ENCODE measurements at places on chromosomes 2 and 18. TPM values are rescaled to one million over a fixed set of nuclear protein-coding genes. Genes with fewer than 3 reads are reported as not detected.

The PAIP2B gene
- 2.3 TPM for total RNA-seq

DNA sequence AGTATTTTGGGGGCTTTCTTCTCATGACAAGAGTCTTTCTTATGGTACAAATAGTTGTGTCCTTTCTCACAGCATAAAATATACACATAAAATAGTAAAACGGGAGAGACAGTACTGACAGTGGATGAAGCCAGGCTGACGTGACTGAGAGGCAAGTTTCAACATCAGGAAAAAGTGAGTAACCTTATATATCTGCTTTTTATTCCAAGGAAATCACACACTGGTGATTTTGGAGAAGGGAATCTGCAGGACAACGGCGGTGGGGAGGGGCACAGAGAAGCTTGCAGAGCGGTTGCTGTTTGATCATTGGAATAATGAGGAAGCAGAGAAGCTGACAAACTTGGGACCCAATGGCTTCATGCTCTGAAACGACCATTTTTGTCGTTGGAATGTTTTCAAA, 130.6 kb upstream of the ZNF236 start:
- DNase-seq: no peak

The IL36B gene
- total RNA-seq: not detected

- DNase-seq: no peak
Observed at GRCh38 chr2:101823859-101824258, 126.4 kb downstream of the MAP4K4 start.

- no peak for DNase-seq
Observed at GRCh38 chr2:119679526-119679837, 481 bp downstream of the TMEM177 start.

- no peak for DNase-seq
Observed at GRCh38 chr2:52936029-52936428, 831.6 kb upstream of the CHAC2 start.

DNA sequence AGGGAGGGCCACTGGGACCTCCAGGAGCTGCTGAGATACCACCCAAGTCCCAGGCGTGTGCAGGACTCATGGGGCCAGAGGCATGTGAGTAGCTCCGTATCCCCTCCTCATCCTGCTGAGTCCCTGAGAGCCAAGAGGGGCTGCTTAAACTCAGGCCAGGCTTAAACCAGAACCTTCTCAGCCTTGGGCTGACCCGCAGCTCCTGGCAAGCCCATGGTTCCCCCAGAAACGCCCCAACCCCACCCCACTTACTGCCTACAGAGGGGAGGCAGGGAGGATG, 2.5 kb upstream of the NMUR1 start:
- DNase-seq: no peak

- DNase-seq: no peak
Observed at GRCh38 chr2:128374001-128374710, 55.5 kb upstream of the HS6ST1 start.

DNA sequence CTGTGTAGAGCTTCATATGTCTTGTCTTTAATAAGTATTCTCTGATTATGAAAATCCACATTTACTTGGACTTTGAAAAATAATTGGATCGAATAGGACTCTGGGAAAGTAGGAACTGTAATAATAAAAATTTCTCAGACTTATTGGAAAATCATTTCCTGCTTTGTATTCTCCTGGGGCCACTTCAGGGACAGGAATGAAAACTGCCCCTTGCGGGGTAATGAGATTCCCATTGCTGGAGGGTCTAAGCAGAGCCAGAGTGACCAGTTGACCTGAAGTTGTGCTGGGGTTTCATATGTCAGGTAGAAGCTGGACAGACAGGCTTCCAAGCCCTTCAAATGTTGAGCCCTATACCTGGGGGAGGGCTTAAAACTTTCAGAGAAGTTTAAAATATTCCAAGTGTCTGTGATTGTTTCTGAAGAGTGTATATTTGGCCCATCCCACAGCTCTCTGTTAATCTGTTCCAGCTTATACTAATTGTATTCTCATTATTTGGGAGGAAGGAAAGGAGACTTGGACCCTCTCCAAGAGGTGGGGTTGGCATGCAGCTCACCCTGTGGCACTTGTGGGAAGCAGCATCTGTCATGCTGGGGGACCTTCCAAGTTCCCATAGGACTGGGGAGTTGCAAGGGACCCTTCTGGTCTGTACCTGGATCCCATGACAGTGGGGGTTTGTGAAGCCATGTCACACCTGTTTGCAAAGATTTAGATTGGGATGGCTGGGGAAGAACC, 268.7 kb upstream of the ATP5MC3 start:
- no peak for DNase-seq

GRCh38 chr2:109143214-109144187, 14.5 kb downstream of the SH3RF3 start:
- peak; percentile 57 for DNase-seq

GRCh38 chr2:26530240-26530540, 52.3 kb upstream of the OTOF start:
- no peak for DNase-seq

The NFU1 gene
- 22.2 TPM for total RNA-seq

GRCh38 chr2:55451699-55452098, 32.0 kb upstream of the CCDC88A start:
- DNase-seq: no peak

GRCh38 chr18:73093687-73094250, 226.0 kb upstream of the NETO1 start:
- no peak for DNase-seq

DNA sequence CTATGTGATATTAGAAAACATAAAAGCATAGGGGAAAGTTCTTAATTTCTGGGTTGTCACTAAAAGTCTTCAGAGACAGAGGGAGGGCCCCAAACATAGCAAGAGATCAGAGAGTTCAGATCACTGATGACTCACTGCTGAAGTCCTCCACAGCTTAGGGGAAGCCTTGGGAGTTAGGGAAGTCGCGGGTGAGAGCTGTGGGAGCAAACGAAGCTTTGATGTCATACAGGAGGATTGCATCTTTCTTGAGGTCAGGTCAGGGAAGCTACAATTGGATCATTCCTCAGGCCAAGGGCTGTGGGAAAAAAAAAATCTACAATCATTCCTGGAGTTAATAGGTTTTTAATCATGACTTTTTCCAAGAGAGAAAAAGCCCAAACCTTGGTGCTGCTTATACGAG, 96.2 kb downstream of the COPS8 start:
- no peak for DNase-seq

The SPATA3 gene
- not detected for total RNA-seq

DNA sequence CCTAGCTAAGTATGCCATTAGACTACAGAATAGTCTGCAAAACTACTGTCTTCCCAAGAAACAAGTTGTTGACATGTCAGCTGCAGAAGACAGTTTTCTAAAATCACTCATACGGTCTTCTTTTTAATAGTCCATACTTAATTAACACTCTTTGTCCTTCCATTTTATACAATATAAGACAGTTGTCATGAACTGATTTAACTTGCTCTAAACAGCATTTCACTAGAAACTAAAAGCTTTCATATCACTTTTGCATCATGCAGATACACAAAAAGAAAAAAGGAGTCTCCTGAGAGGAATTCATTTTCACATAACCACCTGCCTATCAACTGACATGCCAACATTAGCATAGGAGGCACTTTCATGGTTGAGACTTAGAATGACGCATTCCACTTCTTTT, 1159.6 kb upstream of the CHAC2 start:
- no peak for DNase-seq

The ARHGEF33 gene
- not detected for total RNA-seq

DNA sequence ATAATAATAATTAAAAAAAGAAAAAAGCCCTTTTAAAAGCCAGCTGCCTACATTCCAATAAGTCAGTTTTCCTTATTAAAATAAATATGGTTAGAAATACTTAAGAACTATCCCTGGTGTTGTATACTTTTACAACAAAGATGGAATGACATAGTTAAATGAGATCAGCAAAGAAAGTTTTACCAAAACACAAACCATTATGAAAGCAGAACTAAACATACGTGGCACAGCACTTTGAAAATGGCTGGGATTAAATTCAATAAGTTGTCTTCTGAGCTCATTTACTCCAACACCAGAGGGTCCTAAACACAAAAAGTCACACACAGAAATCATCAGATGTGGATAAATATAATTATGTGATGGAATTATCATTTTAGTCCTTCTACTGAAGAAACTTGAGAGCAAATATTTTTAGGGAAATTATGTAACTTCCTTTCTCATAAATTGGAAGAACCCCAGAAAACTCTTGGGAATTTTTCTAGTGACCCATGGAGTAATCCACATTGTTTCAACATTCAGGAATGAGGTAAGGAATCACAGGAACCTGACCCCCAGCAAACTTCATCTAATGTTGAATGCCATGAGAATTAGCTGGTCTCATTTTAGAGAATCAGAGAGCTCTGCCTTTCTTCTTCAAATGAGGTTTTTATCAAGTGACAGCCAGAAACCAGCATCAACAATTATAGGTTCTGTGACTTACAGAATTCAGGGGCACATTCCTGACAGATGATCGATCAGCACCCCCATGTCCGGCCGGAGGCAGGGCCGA, 11.5 kb upstream of the TMEM237 start:
- no peak for DNase-seq

DNA sequence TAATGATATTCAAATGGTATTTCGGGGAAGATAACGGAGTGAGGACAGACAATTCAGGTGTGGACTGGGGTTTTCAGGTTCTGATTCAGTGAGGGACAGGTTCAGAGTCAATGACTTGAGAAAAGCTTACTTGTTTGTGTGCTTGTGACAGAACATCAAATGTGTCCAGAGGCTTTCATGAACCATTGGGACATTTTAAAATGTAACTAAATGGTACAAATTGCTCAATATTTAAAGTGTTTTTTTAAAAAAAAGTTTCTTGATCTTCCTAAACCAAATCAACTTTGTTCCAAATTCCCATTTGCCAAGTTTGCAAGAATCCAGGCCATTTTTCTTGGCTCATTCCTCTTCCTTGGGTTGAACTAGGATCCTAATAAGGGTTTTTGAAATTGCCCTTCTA, 59.4 kb upstream of the BZW1 start:
- no peak for DNase-seq

- no peak for DNase-seq
Observed at GRCh38 chr18:76208678-76209306, 286.2 kb downstream of the ZNF516 start.
